ENCODE measurements at places on chromosomes 13 and 19. TPM values are rescaled to one million over a fixed set of nuclear protein-coding genes. Genes with fewer than 3 reads are reported as not detected.

Gene ZNF790
- 9.3 TPM for total RNA-seq

Gene ENOX1
- total RNA-seq, result 11.0 TPM

Gene C1QTNF9
- 2.4 TPM for total RNA-seq

Gene FFAR3
- total RNA-seq, result 0.25 TPM

Gene ZNF560
- 13.1 TPM for total RNA-seq

Gene ZNF625
- total RNA-seq, result 6.5 TPM

- H3K4me3 ChIP-seq, result no peak overlapping the region
- no peak for DNase-seq
- H3K4me1 ChIP-seq, result no peaks in the 10 kb centered on the region
- no peaks in the 10 kb centered on the region for H3K27me3 ChIP-seq
- H3K27ac ChIP-seq, result no peak overlapping the region
These were observed 10.2 kb downstream of the KCNRG start for GRCh38 chr13:50025436-50025835.

DNA sequence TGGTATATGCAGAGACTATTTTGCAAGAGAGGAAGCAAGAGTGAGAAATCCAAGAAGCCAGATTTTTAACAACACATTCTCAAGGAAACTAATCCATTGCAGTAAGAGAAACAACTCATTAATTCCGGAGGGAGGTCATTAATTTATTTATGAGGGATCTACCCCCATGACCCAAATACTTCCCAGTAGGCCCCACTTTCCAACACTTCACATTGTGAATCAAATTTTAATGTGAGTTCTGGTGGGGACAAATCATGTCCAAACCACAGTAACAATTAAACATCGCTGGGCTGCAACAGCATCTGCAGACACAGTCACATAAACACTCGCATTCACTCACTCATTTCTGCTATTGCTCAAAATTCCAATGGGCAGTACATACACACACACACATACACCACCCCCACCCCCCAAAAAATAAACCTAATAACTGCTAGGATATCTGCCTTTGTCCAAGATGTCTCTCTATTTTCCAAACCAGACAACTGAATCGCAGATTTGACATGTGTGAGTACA lies 1483.7 kb downstream of the PCDH9 start:
- no peak overlapping the region for H3K27ac ChIP-seq
- H3K4me1 ChIP-seq, result no peaks in the 10 kb centered on the region
- no peaks in the 10 kb centered on the region for H3K27me3 ChIP-seq
- DNase-seq, result no peak
- H3K36me3 ChIP-seq, result no peaks in the 10 kb centered on the region
- H3K4me3 ChIP-seq, result no peak overlapping the region

GRCh38 chr13:21813110-21813509 lies 142.2 kb downstream of the FGF9 start:
- no peaks in the 10 kb centered on the region for H3K27me3 ChIP-seq
- no peak overlapping the region for H3K27ac ChIP-seq
- no peak for DNase-seq
- H3K4me3 ChIP-seq, result no peak overlapping the region
- H3K36me3 ChIP-seq, result no peaks in the 10 kb centered on the region

- no peaks in the 10 kb centered on the region for H3K4me1 ChIP-seq
- DNase-seq, result no peak
These were observed 270.8 kb downstream of the SPRY2 start for GRCh38 chr13:80070024-80070703.

DNA sequence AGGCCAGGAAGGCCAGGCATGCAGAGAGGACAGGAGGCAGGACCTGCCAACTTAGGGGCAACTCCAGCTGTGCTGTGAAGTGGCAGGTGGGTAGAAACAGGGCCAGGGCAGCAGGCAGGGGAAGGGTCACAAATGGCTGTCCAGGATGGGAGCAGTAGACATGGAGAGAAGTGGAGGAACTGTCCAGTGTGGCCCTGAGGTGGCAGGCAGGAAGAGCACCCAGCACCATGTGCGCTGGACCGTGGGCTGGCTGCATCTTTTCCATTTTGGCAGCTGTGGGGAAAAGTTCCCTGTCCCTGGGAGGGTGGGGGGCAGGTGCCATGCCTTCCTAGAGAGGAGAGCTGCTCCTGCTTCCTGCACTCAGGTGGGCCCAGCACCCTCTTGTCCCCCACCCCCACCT lies 13.8 kb downstream of the DEDD2 start:
- no peaks in the 10 kb centered on the region for H3K36me3 ChIP-seq
- H3K27me3 ChIP-seq, result no peaks in the 10 kb centered on the region
- no peak overlapping the region for H3K27ac ChIP-seq
- H3K4me1 ChIP-seq, result no peaks in the 10 kb centered on the region
- DNase-seq, result no peak

GRCh38 chr13:112073245-112074138 lies 6.5 kb downstream of the SOX1 start:
- H3K36me3 ChIP-seq, result no peaks in the 10 kb centered on the region
- DNase-seq, result no peak
- peak overlapping the region; percentile 41 for H3K27ac ChIP-seq
- H3K4me3 ChIP-seq, result peak overlapping the region; percentile 26

DNA sequence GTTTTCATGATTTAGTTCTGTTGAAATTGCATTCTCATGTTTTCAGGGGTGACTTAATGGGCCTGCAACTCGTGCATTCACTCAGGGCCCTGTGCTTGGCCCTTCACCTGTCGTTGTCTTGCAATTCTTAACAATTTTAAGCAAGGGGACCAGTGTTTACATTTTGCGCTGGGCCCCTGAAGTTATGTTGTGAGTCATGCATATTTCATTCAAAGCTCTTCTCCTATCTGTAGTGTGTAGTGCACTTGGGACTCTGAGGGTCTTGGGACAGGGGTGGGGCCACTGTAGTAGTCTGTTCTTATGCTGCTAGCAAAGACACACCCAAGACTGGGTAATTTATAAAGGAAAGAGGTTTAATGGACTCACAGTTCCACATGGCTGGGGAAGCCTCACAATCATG lies 211.2 kb upstream of the RXFP2 start:
- no peak overlapping the region for H3K4me3 ChIP-seq
- no peaks in the 10 kb centered on the region for H3K4me1 ChIP-seq
- no peak overlapping the region for H3K27ac ChIP-seq
- H3K27me3 ChIP-seq, result no peaks in the 10 kb centered on the region
- no peak for DNase-seq
- no peaks in the 10 kb centered on the region for H3K36me3 ChIP-seq

DNA sequence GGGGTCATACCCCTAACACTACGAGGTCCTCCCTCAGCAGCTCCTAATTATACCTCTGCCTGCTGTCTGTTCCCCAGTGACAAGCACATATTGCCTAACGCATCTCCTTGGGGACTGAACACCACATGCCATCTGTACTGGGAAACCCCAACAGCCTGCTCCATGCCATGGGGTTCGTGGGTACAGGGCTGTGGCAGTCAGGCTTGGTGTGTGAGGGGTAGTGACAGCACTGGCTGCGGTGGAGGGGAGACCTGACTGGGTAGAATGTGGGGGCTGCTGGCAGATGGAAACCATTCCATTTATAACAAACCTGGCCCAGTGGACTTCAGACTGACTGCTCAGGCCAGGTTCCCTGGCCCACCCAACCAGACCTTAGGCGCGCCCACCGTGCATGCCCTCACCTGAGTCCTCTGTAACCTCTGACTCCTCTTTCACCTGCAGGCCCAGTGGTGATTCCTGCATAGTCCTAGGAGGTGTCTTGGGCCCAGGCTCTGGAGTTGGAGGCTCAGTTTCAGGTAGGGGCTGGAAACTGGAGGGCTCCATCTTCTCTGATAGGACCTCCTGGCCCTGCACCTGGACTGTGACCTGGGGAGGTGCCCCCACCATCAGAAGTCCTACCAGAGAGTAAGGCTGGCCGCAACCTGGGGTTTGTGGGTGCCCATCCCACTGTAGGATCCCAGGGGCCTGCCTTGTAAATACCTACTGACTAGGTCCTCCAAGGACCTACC lies 3.0 kb downstream of the MZF1 start:
- no peak overlapping the region for H3K4me3 ChIP-seq
- H3K4me1 ChIP-seq, result peaks cover 7% of the 10 kb centered on the region
- no peaks in the 10 kb centered on the region for H3K27me3 ChIP-seq
- H3K36me3 ChIP-seq, result no peaks in the 10 kb centered on the region
- no peak for DNase-seq
- no peak overlapping the region for H3K27ac ChIP-seq

DNA sequence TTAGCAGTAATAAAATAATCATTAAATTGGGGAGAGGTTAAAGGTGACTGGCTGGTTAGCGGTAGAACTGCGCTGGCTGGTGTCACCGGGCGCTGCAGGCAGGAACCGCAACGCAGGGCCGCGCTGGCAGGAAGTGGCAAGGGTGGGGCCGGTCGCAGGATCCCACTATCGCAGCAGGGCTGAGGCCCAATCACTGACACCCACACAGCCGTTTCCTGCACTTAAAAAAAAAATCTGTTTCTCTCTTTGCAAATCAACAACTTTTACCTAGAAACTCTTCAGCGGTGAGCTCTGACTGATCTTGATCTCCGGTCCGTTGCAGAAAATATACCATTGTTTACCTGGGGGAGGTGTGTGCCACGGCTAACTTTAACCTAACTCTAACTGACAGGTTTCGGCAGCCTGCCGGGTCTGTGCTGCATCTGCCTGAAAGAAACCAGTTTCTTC lies 46.9 kb downstream of the KLF2 start:
- H3K27me3 ChIP-seq, result no peaks in the 10 kb centered on the region
- H3K36me3 ChIP-seq, result no peaks in the 10 kb centered on the region
- H3K4me3 ChIP-seq, result no peak overlapping the region
- peak; percentile 56 for DNase-seq
- peaks cover 59% of the 10 kb centered on the region for H3K4me1 ChIP-seq

DNA sequence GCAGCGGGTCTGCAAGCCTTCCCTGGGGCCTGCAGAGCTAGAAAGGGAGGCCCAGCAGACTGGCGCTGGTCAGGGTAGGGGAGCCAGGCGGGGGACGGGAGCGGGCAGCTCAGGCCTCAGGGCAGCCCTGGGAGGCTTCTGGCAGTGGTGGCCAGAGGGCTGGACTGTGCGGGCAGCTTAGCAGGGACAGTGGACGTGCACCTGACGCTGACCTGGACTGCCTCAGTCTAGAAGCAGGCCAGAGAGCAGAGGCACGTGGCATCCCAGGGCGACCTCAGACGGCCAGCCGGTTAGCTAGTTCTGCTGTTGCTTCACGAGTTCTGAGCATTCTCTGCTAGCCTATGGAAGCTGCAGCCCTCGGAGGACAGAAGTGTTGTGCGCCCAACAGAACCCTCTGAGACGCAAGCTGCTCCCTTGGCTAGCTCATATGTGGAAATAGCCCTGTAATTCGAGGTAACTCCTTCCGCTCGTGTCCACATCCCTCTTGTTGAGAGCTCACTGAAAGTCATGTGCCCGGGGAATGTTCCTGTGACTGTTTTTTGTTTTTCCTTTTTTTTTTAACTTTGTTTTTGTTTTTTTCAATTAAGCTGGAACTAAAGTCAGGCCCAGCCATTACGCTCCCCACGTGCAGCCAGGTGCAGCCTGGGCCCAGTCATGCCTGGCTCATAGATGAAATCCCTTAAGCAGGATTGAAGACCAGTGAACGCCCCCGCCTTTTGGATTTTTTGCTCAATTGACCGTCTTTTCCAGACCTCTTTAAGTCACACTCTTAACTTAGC lies 1.9 kb upstream of the FAM174C start:
- H3K36me3 ChIP-seq, result no peaks in the 10 kb centered on the region
- DNase-seq, result no peak
- peaks cover 63% of the 10 kb centered on the region for H3K4me1 ChIP-seq
- no peak overlapping the region for H3K27ac ChIP-seq
- H3K27me3 ChIP-seq, result no peaks in the 10 kb centered on the region

GRCh38 chr13:37701972-37702371 lies 103.4 kb upstream of the POSTN start:
- no peaks in the 10 kb centered on the region for H3K27me3 ChIP-seq
- H3K4me3 ChIP-seq, result no peak overlapping the region
- DNase-seq, result no peak
- no peaks in the 10 kb centered on the region for H3K36me3 ChIP-seq
- H3K27ac ChIP-seq, result no peak overlapping the region

DNA sequence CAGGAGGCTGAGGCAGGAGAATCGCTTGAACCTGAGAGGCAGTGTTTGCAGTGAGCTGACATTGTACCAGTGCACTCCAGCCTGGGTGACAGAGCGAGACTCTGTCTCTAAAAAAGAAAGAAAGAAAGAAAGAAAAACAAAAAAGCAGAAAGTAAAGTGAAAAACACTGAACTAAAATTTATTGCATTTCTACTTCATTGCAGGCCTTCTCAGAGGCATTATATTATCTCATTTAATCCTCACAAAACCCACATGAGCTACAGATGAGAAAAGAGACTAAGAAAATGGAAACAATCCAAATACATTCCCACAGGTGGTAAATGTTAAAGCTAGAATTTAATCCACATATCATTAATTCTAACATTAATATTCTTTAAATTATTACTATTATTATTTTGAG lies 147.2 kb upstream of the FREM2 start:
- H3K4me1 ChIP-seq, result no peaks in the 10 kb centered on the region
- no peak for DNase-seq
- no peak overlapping the region for H3K27ac ChIP-seq
- no peaks in the 10 kb centered on the region for H3K36me3 ChIP-seq

DNA sequence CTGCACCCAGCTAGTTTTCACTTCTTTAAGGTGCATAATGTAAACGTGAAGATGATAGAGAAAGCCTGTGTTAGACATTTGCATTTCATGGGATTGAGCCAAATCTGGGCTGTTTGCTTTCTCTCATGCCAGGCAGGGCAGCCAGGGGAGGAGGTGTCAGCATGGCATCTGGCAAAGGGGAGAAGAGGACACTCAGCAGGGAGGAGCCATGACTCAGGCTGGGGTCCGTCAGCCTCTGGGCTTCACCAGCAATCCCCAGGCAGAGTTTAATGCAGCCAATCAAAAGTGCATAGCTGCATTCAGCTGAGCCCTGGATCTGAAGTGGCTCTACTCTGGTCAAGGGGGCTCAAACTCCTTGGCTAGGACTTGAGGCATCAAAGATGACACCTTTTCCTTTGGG lies 23.5 kb downstream of the EBPL start:
- DNase-seq, result no peak
- no peak overlapping the region for H3K4me3 ChIP-seq
- no peaks in the 10 kb centered on the region for H3K4me1 ChIP-seq
- H3K27me3 ChIP-seq, result no peaks in the 10 kb centered on the region

- no peak overlapping the region for H3K27ac ChIP-seq
- no peak overlapping the region for H3K4me3 ChIP-seq
- no peak for DNase-seq
- H3K36me3 ChIP-seq, result no peaks in the 10 kb centered on the region
- H3K27me3 ChIP-seq, result no peaks in the 10 kb centered on the region
These were observed 71.5 kb downstream of the RUBCNL start for GRCh38 chr13:46315491-46316075.

GRCh38 chr19:45674946-45675345 lies 6.9 kb downstream of the GIPR start:
- DNase-seq, result no peak
- no peaks in the 10 kb centered on the region for H3K36me3 ChIP-seq
- H3K27ac ChIP-seq, result no peak overlapping the region
- peaks cover 5% of the 10 kb centered on the region for H3K27me3 ChIP-seq
- no peak overlapping the region for H3K4me3 ChIP-seq
- H3K4me1 ChIP-seq, result peaks cover 7% of the 10 kb centered on the region

DNA sequence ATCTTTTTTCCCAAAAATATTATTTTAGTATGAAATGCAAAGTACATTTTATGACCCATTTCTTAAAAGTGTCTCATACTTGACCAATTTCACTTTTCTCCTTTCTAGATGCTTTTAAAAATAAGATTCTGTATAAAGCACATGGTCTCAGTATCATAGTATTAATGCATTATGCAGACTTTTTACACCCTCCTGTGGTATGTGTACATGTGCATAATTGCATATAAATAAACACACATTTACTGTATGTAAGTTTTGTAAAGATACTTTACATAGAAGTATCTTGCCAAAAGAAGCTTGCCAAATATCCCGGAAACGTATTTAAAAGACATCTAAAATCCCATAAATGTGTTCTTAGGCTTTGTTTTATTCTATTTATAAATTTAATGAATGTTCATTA lies 85.1 kb upstream of the MAB21L1 start:
- H3K36me3 ChIP-seq, result no peaks in the 10 kb centered on the region
- DNase-seq, result no peak
- H3K4me1 ChIP-seq, result no peaks in the 10 kb centered on the region
- no peak overlapping the region for H3K4me3 ChIP-seq
- H3K27ac ChIP-seq, result no peak overlapping the region

Measured in testis (tissue), 5 donors.